ENCODE measurements at places on chromosomes 7 and 10.

- no peak for DNase-seq
These were observed 16.0 kb upstream of the DNTT start for GRCh38 chr10:96288151-96288621.

DNA sequence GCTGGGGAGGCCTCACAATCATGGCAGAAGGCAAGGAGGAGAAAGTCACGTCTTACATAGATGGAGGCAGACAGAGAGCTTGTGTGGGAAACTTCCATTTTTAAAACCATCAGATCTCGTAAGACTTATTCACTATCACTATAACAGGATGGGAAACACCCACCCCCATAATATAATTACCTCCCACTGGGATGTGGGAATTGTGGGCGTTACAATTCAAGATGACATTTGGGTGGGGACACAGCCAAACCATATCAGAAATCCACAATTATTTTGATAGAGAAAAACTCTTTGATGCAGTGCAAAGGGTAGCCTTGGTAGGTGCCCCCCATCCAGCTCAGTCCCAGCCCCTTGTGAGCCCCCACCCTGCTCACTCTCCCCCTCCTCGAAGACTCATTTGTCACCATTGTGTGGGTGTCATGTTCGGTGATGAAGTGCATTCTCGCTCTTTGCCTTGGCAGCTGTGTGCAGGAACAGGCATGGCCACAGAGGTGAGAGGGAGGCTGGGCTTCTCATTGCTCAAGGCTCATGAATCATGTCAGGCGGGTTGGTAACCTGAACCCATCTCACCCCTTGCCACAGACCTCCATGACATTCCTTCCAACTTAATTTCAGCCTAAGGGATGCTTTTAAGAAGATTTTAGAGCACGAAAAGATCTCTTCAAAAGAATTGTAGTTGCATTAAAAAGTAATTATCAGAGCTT is 75.9 kb downstream of the BUB3 start:
- no peak for DNase-seq

GRCh38 chr7:66167773-66168387 is 37.3 kb upstream of the TPST1 start:
- DNase-seq = no peak

DNA sequence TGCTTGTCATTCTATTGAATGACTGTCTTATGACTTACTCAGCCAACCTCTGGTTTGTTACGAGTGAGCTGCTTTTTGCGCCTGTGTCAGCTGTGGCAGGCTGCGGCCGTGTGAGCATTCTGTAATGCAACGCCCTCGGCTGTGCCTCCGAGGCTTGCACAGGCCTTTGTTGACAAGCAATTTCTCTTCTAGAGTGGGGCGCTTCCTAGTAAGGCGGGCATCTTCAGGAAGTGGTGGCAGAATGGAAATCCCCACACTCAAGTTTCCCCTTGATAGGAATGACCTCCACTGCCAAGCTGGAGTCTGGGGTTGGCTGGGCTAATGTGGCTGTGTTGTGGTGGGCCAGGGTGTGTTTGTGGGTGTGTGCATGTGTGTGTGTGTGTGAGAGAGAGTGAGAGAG is 20.2 kb upstream of the TMEM178B start:
- DNase-seq = no peak

DNA sequence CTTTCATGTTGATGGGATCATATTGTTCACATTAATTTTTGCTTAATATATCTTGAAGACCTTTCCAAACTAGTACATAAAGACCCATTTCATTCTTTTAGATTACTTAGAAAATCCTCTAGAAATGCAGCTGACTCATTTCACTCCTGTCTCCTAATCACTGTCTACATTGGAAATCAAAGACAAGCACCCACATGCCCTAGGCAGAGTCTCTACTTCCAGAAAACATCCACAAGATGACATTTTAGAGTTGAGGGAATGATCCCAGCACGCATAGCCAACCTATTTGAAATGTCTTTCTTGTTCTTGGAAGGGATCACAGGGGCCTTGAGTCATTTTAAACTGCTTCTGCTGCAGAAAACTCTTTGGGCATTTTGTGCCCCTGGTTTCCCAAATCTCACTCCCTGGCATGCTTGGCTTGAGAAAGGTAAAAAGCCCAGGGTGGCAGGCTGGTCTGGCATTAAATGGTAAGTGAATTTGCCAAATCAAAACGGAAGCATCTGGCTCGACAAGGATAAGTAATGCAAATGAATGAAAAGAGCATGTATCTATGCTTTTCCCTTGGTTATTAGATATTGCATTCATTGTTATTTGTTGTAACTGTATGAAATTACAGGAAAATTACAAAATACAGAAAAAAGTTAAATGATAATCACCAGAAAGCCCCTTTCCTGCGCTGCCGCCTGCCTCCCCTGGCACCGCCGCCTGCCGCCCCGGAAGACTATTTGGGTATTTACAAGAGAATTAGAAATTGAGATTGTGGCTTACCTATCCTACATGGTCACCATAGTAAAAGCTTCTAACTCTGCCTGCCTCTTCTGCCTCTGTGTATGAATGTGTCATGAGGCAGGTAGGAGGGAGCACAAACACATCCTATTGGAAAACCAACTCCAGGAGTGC is 225.3 kb downstream of the PTEN start:
- no peak for DNase-seq

GRCh38 chr10:110163841-110164240 is 43.6 kb upstream of the MXI1 start:
- no peak for DNase-seq

GRCh38 chr7:127884066-127884559 is 147.1 kb downstream of the LRRC4 start:
- DNase-seq = no peak

DNA sequence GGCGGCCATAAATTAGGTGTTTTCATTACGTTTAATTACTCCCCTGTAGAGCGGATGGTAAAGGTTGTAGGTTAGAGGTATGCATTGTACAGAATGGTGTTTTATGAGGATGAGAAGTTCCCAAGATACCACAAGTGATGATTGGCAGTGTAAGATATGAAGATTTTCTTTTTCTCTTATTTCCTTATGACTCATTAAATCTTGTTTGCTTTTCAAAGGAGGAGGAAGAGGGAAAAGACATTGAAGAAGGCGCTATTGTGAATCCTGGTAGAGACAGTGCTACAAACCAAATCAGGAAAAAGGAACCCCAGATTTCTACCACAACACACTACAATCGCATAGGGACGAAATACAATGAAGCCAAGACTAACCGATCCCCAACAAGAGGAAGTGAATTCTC is 133.9 kb downstream of the AASS start:
- DNase-seq = no peak

GRCh38 chr10:80590585-80591125 is 53.0 kb downstream of the SH2D4B start:
- no peak for DNase-seq

GRCh38 chr10:132554991-132555647 is 17.5 kb downstream of the INPP5A start:
- no peak for DNase-seq

GRCh38 chr10:87079106-87079836 is 15.4 kb downstream of the GLUD1 start:
- no peak for DNase-seq

DNA sequence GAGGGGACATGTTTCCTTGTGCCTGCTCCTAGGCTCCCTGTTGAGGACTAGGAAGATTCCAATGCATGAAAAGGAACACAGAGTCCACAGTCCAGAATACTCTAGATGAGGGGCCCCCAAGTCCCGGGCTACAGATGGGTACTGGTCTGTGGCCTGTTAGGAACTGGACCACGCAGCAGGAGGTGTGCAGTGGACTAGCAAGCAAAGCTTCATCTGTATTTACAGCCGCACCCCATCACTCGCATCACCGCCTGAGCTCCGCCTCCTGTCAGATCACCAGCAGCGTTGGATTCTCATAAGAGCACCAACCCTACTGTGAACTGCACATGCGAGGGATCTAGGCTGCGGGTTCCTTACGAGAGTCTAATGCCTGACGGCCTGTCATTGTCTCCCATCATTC is 233.0 kb upstream of the MKLN1 start:
- no peak for DNase-seq

DNA sequence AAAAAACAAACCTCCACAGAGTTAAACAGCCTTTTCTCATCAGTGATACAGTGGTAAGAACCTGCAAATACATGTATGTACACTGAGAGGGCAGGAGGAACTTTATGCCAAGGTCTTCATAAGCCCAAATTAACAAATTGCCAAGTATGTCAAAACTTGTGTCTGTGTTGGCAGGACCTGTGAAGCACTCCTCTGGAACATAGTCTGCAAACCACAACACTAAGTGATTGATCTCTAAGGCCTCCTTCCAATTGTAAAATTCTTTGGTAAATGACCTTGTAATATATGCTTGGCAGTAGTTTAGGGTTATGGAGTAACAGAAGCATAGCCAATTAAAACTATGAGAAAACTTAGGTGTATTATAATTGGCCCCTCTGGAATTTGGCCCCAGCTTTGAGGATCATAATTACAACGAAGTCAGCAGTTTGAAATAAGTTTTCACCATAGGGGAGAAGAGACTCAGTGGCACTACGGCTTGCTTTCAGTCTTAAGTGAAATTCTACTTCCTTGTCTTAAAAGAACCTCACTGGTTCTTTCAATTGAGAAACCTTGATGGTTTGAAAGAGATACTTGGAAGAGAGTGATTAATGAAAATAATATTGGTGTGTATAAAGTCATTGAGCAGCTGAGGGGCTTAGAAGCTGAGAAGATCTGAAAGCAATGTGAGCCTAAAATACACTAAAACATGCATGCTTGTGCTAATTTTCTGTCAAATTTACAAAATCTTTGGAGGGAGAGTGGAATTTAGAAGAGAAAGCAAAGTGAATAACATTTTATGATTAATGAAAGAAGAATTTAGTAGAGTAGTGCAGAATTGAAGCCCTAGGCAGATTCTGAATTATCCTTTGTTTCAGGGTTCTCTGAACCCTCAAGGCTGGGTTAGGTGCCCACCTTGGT is 57.6 kb downstream of the CNNM2 start:
- no peak for DNase-seq
